ENCODE measurements at places on chromosomes 1 and 21. TPM values are rescaled to one million over a fixed set of nuclear protein-coding genes. Genes with fewer than 3 reads are reported as not detected.

- DNase-seq: no peak
- no peaks in the 10 kb centered on the region for H3K4me1 ChIP-seq
- H3K36me3 ChIP-seq: no peaks in the 10 kb centered on the region
Measured at GRCh38 chr1:209896346-209896745, 41.7 kb upstream of the SYT14 start.

The OR6K3 gene
- total RNA-seq: not detected

The ADAMTS1 gene
- 0.02 TPM for total RNA-seq

GRCh38 chr1:36835696-36836095 lies 198.6 kb downstream of the GRIK3 start:
- H3K27ac ChIP-seq: no peak overlapping the region
- H3K27me3 ChIP-seq: peaks cover 26% of the 10 kb centered on the region
- no peak overlapping the region for H3K4me3 ChIP-seq
- no peaks in the 10 kb centered on the region for H3K4me1 ChIP-seq

The CD48 gene
- not detected for total RNA-seq

The ADAM30 gene
- not detected for total RNA-seq

DNA sequence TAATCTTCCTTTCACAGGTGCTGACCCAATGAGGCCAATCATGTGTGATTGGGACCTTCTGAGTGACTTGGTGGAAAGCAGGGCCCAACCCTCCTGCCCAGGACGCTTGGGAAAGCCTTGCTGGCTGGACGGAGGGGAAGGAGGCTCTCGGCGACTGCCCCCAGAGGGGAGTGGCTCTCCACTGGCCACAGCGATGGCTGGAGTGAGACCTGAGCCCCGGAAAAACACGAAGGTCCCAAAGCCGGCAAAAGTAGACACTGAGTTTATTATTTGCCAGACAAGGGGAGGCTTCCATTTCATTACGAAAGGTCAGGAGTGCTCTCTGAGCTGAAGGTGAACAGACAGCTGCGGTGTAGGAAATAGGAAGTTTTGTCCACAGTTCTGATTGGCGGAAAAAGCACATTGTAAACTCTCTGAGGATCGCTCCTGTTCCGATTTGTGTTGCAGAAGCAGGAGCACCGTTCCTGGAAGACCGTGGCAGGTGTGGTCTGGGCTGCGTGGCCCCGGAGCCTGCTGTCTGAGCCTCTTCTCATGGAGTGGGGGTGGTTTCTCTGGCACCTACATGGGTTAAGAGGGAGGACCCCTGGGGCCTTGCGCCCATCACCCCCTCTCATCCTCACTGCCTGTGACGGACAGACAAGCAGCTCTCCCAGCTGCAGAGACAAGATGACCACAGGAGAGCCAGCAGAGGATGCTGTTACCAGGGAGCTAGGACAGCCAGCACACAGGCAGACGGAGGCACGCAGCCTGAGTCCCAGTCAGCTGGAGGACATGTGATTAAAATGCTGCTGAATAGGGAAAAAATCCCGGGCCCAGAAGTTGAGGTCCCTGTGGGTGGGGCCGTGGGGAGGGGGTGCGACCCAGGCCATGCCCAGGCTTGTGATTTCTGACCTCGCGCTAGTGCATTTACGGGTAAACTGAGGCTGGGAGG lies 41.5 kb downstream of the KRTAP10-1 start:
- peak overlapping the region; percentile 52 for H3K4me3 ChIP-seq
- peak overlapping the region; percentile 38 for H3K27ac ChIP-seq
- H3K4me1 ChIP-seq: peaks cover 25% of the 10 kb centered on the region
- peak; percentile 65 for DNase-seq
- H3K27me3 ChIP-seq: no peaks in the 10 kb centered on the region
- H3K36me3 ChIP-seq: no peaks in the 10 kb centered on the region

- no peak overlapping the region for H3K4me3 ChIP-seq
- H3K27ac ChIP-seq: no peak overlapping the region
- peaks cover 34% of the 10 kb centered on the region for H3K4me1 ChIP-seq
- H3K27me3 ChIP-seq: no peaks in the 10 kb centered on the region
Measured at GRCh38 chr1:183228347-183229220, 42.5 kb downstream of the LAMC2 start.

GRCh38 chr1:155094622-155094948 lies 15.9 kb downstream of the EFNA3 start:
- no peaks in the 10 kb centered on the region for H3K27me3 ChIP-seq
- H3K4me1 ChIP-seq: peaks cover 53% of the 10 kb centered on the region
- no peak overlapping the region for H3K4me3 ChIP-seq
- H3K36me3 ChIP-seq: no peaks in the 10 kb centered on the region
- no peak overlapping the region for H3K27ac ChIP-seq

The UBIAD1 gene
- total RNA-seq: 16.9 TPM

All from HepG2 (cell line).